ENCODE measurements at places on chromosomes 11 and 22.
A peak's percentile ranks its signal among the peaks of the same experiment; 100 is the strongest.

- no peak for DNase-seq
These were observed 234.4 kb upstream of the MTNR1B start for GRCh38 chr11:92735039-92735438.

- no peak for DNase-seq
These were observed 606.6 kb upstream of the CADM1 start for GRCh38 chr11:116110802-116111201.

- no peak for DNase-seq
These were observed 5.2 kb downstream of the TMEM126A start for GRCh38 chr11:85652786-85653447.

GRCh38 chr22:25573841-25574240, 9.4 kb downstream of the GRK3 start:
- no peak for DNase-seq

DNA sequence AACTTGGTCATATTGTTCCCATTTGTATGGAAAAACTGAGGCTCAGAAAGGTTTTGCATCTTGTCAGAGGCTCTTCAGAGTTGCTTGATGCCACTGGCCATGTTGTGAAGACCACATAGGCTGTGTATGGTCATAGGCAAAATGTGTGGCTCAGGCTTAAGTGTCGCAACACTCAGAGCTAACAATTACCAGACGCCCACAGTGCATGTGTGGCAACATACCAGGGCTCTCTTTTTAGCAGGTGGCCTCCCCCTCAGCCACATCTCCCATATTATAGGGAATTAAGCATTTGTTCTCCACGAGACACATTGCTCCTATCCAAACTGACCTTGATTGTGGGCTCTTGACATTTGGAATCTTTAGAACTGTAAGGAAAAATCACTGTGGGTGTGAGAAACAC, 802.5 kb downstream of the DLG2 start:
- DNase-seq = no peak

DNA sequence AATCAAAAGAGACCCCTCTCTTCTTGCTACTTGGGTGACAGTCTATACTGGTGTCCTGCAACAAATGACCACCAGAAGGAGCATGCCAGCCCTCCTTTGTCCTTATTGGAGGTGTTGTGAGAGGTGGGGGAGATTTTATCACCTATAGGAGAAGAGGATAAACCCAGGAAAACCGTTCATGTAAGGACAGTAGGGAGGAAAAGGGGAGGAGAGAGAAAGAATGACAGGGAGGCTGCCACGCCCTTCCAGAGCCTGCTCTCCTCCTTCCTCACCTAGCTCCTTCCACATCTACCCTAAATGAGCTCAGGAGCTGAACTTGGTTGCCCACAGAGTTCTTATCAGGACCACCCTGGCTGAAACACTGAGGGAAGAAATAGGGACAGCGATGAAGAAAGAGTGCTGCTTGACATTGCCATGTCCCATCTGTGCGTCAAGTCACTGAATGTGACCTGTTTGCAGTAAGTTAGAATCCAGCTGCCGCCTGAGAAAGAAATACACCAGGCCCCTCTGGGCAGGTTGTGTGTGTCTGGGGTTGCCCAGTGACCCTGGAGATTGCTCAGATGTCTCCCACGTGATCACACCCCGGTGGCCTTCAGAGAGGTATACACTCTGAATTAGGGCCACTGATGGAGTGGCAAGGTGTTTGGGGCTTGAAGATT, 40.4 kb upstream of the ETS1 start:
- DNase-seq = no peak

DNA sequence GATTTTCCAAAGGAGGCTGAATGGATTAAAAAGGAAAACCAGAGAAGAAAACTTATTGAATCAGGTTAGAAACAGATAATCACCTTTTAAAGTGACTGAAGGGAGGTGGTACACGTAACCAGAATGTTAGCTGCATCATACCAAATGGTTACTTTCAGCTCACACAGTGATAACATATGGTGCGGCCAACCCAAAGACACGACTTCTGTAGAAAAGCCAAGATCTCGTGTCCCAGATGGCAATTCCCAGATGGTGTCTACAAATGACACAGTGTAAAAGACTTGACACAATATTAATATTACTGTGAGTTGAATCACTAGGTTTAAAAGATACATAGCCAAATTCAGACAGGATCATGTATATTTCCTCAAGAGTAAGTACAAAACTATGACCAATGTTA, 5.2 kb downstream of the PPP2R1B start:
- no peak for DNase-seq

DNA sequence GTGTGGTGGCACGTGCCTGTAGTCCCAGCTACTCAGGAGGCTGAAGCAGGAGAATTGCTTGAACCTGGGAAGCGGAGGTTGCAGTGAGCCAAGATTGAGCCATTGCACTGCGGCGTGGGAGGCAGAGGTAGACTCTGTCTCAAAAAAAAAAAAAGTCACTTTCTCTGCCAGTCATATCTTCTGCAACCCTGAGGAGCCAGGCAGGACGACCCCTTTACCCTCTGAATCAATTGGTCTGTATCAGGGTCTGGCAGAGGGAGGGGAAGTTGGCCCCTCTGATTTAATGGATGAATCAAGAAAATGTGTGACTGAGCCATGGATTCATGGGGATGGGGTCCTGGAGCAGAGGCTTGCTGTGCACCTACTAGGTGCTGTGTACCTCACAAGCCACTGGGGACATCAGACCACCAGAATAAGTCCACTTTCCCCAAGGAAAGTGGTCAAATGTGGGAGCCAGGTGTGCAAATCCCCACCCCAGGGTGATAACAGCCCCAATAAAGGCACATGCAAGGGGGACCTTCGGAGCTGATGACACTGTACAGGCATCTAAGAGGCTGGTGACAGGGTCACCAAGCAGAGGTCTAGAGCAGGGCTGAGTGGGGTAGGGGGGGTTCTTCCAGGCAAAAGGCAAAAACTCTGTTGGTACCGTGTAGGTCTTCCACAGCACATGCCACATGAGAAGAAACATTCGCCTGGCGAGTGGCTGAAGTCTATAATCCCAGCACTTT, 29.0 kb downstream of the TXN2 start:
- DNase-seq = peak; percentile 25

GRCh38 chr11:4102711-4103110, 8.1 kb downstream of the RRM1 start:
- no peak for DNase-seq

All from stimulated activated CD4-positive, alpha-beta T cell treated with anti-CD3 and anti-CD28 coated beads, TNF-alpha, amount 100 ng/mL, for 24 hours (primary cell).